ENCODE measurements at places on chromosomes 16 and 17. TPM values are rescaled to one million over a fixed set of nuclear protein-coding genes. Genes with fewer than 3 reads are reported as not detected.

Gene TP53TG3
- total RNA-seq, result not detected

- DNase-seq, result no peak
These were observed 243.9 kb upstream of the MYOCD start for GRCh38 chr17:12421646-12422306.

GRCh38 chr17:79991924-79992648 lies 43.6 kb downstream of the TBC1D16 start:
- DNase-seq, result no peak

DNA sequence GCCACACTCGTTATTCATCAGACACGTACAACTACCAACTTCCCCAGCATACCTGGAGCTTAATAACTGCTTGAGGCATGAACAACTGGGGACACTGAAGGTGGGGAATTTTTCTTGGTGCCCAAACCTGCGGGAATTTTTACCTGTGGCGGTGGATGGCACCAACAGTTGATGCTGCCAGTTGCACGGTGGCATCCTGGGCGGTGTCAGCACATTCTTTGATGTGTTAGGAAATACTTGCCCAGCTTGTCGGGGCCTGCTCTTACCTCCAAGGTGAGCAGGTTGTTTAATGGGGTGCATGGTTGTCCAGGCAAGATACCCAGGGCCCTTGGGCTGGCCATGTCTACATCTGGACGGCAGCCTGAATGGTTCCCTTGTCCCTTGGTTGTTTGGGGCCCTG lies 79.6 kb downstream of the CRISPLD2 start:
- no peak for DNase-seq

Gene CETP
- total RNA-seq, result not detected

Gene MYH13
- total RNA-seq, result not detected

- DNase-seq, result no peak
These were observed 20.1 kb downstream of the CPNE2 start for GRCh38 chr16:57112403-57113041.

GRCh38 chr16:3755249-3755648 lies 37.9 kb upstream of the TRAP1 start:
- no peak for DNase-seq

DNA sequence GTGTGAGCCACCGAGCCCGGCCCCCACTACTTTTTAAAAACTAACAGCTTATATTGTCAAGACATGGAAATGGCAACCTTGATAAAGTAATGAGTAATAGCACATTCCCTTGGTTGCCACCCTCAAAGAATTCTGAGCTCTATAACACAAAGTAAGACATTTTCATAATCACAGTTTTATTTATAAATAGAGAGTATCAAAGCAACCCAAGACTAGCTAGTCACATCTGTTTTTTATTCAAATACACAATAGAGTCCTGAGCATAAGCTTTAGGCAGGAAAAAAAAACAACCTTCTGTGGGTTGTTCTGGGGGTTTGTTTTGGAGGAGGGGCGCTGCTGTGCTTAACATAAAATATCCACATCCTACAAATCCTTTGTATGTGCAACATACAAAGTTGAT lies 68.7 kb downstream of the CEP95 start:
- DNase-seq, result no peak

GRCh38 chr16:51025588-51026290 lies 125.3 kb downstream of the SALL1 start:
- no peak for DNase-seq

DNA sequence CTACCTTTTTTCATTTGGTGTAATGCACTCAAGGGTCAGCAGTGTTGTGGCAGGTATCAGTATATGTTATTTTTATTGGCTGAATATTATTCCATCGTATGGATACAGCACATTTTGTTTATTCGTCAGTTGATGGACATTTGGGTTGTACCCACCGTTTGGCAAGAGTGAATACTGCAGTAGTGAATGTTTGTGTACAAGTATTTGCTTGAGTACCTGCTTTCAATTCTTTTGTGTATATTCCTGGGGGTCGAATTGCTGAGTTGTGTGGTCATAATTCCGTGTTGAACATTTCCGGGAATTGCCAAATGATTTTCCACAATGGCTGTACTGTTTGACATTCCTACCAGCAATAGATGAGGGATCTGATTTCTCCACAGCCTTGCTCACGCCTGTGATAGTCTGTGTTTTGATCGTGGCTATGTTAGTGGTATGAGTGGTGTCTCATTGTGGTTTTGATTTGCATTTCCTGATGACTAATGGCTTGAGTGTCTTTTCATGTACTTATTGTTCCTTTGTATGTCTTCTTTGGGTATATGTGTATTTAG lies 108.4 kb downstream of the OR1D5 start:
- no peak for DNase-seq

DNA sequence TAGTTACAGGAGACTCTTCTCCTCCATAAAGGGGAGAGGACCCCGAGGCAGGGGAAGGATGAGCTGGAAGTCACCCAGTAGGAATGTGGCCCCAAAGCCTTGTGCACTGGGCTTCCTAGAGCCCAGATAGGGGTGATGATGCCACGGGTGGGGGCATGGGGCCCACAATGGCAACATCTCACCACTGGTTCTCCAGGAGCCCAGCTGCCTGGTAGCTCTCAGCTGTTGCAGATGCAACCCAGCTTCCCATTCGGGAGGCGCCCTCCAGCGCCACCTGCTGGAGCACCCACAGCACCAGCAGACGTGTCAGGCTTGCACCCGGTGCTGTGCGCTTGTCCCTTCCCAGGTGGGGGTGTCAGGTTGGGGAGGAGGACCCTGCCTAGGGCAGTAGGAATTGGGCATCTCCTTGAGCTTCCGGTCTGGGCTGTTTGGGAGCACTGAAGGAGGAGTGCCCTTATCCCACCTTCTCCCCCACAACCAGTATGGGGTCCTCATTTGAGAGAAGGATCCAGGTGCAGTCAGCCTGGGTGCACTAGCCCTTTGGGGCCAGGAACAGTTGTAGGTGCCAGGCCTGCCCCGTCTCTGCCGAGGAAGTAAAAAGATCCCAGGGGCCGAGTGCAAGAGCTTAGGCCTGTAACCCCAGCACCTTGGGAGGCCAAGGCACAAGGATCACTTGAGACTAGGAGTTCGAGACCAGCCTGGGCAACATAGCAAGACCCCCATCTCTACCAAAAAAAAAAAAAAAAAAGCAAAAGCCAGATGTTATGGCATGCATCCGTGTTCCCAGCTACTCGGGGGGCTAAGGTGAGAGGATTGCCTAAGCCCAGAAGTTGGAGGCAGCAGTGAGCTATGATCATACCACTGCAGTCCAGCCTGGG lies 14.4 kb downstream of the CDIPT start:
- DNase-seq, result peak; percentile 93

- DNase-seq, result no peak
These were observed 701 bp upstream of the DPEP2 start for GRCh38 chr16:67999985-68000384.

Gene NOG
- not detected for total RNA-seq

DNA sequence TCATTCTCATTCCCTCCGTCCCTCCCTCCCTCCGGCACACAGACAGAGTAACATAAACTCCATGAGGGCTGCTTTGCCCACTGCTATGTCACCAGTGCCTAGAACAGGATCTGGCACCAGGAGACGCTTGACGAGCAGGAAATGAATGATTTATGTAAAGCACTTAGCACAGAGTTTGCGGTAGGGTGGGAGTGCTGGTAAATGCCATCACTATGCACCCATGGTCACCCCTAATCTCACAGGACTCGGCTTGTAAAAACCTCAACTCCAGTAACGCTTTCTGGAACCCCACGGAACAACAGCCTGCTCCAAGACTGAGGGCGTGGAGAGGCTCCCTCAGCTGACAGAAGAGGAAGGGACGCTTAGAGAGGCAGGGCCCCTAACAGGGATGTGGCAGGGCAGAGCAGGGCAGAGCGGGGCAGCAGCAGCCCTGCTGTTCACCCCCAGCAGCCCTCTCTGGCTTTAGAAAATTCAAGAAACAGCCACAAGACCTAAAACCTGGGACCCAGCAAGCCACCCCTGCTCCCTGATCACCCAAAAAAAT lies 156.9 kb downstream of the C16orf78 start:
- no peak for DNase-seq

Gene TNP2
- total RNA-seq, result not detected

DNA sequence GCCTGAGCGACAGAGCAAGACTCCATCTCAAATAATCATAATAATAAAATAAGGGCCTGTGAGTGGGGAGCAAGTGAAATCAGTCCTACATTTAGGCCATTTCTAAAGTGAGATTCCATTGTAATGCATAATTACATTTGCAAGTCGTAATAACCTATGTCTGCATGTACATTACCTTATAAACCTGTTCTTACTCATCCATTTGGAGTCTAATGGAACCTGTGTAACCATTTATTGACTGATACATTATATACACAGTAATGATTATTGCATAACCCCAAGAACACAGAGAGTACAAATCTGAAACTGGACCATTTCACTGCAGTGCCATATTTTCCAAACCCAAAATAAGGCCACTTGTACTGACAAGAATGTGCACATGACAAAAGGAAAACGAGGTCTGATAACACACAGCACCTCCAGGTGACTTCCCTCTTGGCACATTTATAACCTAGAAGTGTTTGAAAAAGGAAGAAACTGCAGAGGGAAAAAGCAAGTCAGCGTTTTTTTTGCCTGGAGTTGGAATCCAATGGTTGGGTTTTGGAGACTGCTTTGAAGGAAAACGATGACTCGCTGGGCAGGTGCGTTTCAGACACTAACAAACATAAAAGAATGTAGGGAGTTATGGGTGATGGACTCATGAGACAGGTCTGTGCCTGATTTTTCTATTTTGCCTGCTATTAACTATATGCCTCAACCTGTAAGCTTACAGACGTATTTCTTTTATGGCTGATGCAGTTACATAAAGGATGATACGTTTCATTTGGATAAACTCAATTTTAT lies 63.6 kb upstream of the KIFC3 start:
- DNase-seq, result no peak

DNA sequence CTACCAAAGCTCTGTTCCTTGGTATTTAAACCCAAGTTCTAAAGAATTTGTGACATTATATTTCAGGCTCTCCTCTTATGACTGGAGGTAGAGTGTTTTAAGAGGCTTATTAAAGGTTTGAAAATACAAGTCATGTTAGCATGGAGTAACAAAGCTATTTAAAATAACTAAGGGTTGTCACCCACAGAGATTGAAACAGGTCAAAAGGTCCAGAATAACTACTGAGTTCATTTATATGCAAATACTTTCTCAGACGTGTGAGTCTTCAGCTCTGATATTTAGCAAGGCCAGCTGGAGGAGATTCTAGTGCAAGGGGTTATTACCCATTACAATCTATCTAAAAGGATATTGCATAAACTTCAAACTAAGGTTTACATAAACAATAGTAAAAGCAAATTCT lies 1538.8 kb upstream of the CDH8 start:
- DNase-seq, result no peak

DNA sequence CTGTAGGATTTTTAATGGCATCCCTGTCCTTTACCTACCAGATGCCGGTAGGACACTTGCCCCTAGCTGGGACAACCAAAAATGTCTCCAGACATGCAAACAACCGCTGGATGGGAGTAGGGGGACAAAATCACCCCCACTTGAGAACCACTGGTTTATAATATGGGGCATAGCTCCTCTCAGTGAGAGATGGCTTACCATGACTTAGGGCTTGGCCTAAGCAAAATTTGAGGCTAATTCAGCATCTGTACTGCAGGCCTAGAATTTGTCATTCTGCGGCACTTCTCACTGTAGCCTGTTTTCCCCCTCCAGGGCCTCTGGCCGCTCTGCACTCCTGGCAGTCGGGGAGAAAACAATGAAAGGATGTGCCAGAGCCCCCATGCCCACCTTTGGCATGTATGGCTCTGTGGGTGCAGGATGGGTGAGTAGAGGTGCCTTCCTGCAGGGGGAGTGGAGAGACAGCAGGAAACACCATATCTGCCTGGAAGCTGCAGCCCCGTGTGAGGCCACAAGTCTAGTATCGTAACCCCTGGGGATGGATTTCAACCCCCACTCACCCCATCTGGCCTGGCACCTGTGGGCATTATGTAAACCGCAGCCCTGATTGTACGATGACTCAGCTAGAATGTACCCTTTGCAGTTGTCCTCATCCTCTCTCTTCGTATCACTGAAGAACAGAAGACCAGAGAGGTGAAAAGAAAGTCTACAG lies 268.1 kb downstream of the SOX9 start:
- no peak for DNase-seq

Gene HBA2
- 487 TPM for total RNA-seq

Gene EPX
- total RNA-seq, result not detected

DNA sequence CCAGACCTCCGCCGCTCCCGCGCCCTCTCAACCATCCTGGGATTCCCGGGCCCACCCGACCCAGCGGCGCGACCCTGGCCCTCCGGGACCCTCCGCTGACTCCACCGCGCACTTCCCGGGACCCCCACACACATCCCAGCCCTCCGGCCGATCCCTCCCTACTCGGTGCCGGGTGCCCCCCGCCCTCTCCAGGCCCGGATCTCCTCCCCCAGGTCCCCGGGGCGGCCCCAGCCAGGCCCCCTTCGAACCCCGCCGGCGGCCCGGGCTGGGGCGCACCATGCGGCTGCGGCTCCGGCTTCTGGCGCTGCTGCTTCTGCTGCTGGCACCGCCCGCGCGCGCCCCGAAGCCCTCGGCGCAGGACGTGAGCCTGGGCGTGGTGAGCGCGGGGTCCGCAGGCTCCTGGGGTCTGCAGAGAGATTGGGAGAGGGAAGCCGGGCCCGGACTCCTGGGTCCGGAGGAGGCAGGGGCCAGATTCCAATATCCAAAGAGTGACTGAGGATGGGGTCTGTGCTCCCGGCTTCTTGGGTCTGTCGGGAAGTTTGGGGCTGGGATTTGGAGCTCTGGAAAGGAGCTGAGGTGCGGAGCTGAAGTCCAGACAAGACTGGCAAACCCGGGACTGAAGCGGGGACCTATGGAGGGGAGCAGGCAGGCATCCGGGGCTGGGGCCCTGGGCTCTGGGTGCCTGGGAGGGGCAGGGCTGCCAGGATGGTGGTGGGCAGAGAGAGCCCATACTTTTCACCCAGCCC lies 453 bp downstream of the MMP25 start:
- no peak for DNase-seq

GRCh38 chr17:77160091-77160874 lies 19.5 kb downstream of the SEC14L1 start:
- DNase-seq, result no peak

DNA sequence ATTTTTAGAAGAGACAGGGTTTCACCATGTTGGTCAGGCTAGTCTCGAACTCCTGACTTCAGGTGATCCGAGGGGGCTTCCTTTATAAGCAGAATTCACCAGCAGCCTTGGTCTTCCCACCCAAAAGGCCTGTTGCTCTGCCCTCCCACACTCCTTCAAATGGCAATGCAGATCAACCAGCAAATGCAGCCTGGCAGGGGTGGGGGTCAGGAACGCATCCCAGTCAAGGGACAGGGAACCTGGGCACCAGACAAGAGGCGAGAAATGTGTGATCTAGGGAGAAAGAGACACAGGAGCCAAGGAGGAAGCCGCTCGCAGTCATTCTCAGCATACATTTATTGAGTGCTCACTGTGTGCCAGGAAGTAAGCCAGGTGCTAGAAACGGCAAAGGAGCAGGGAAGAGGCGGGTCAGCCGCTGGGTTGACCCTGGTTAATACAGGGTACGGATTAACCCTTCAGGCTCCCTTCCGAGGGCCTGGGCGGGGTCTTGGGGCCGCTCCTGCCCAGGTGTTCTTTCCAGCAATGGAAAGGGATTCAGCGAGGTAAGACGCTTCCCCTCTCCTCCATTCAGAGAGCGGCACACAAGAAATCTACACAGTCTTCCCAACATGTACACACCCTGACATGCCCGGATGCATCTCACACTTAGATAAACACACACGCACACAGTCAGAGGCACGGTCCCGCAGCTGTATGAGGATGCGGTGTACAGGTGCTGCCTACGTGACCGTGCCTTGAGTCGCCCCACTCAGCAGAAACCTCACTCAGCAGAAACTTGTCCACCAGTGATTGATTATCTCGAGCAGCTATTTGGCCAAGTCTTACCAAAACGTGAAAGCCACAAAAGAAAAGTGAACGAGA lies 6.6 kb upstream of the PITPNA start:
- DNase-seq, result no peak

- DNase-seq, result no peak
These were observed 67.5 kb downstream of the SMPD3 start for GRCh38 chr16:68380676-68381362.

Gene TMEM92
- not detected for total RNA-seq
